Activated CD4-positive, CD25-positive, alpha-beta regulatory T cell treated with anti-CD3 and anti-CD28 coated beads, Interleukin-2, amount 50 U/mL, for 24 hours (primary cell): ENCODE measurements at places on chromosomes 1 and 21.

- ATAC-seq: no peak
Measured at GRCh38 chr1:59249396-59250137, 47.3 kb upstream of the FGGY start.

- ATAC-seq: no peak
Measured at GRCh38 chr1:1825217-1825616, 46.9 kb upstream of the NADK start.

DNA sequence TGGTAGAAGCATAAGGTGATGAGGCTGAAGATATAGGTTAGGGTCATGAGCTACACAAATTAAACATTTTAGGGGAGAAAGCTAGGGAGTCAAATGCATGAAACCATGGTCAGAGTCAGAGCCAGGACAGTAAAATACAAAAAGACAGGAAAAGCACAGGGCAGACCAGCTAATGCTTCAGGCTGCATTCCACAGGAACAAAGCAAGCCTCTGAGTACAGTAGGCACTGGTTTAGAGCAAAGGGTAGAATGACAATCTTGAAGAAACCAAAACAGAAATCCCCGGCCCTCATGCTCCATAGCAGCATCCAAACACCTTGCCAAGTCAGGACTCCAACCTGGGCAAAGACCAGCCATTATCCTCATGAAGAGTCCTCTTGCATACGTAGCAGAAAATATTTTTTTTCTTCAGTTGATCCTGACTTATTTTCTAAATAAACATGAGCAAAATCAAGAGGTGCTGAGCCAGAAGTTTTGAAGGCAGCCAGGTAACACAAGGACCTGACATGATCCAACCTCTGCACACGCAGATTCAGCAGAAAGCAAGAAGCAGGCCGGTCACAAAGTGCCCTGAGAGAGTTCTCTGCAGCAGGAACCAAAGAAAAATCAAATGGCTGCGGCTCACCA is 273.1 kb downstream of the TTLL7 start:
- ATAC-seq: no peak

GRCh38 chr21:37561941-37562919 is 195.7 kb downstream of the DYRK1A start:
- ATAC-seq: no peak
